ENCODE measurements at places on chromosomes 1 and 21.

- no peak for DNase-seq
Measured at GRCh38 chr21:16028941-16029464, 299.2 kb downstream of the USP25 start.

- no peak for DNase-seq
Measured at GRCh38 chr1:48223366-48224240, 1.1 kb downstream of the SLC5A9 start.

DNA sequence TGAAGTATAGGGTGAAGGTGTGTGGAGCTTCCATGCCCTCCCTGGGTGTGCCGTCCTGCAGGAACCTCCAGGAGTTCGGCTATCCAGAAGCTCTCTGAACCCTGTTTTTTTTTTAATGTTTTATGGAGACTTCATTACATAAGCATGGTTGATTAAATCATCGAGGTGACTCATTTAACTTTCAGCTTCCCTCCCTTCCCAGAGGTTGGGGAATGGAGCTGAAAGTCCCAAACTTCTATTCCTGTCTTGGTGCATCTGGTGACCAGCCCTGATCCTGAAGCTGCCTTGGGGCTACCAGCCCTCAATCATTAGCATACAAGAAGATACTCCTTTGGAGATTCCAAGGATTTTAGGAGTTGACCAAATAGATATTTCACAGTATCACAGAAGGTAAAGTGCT, 9.5 kb downstream of the RRP15 start:
- no peak for DNase-seq

GRCh38 chr1:96210054-96210453, 511.5 kb upstream of the PTBP2 start:
- DNase-seq, result no peak

GRCh38 chr21:16378525-16378924, 648.7 kb downstream of the USP25 start:
- no peak for DNase-seq

DNA sequence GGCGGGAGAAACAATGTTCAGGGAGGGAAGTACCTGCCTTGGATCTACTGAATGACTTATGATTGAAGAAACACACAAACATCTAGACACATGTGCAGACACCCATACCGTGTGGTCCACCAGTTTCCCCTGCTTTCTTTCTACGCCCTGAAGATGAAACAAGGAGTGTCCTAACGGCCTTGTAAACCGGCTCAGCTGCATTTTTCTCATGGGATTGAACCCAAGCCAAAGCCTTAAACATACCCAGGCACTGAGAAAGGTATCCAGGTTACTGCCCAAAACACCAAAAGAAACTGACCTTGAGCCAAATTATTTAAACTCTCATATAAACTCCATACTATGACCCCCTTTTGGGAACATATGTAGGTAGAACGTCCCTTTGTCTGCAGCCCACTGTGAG, 630.0 kb upstream of the RGS18 start:
- DNase-seq, result no peak

- no peak for DNase-seq
Measured at GRCh38 chr1:185318431-185319138, 1.5 kb upstream of the IVNS1ABP start.

DNA sequence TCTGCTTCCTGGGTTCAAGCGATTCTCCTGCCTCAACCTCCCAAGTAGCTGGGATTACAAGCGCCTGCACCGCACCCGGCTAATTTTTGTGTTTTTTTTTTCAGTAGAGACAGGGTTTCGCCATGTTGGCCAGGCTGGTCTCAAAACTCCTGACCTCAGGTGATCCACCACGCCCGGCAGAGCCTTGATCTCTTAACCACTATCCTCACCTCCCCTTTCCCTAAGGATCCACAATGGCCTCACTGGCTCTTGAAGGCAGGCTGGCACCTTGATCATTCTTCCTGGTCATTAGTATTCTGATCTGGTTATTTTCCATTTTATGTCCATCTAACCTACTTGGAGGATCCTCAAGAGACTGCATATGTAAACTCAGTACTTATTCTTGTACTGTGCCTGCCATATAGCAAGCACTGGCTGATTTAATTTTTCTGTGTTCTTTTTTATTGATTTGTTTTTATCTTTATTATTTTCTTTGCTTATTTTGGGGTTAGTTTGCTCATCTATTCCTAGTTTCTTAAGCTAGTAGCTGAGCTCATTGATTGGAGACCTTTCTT, 6.3 kb downstream of the RCC1 start:
- DNase-seq, result no peak

- DNase-seq, result no peak
Measured at GRCh38 chr1:33441088-33441745, 10.3 kb upstream of the PHC2 start.

GRCh38 chr1:27402349-27402754, 9.9 kb downstream of the GPR3 start:
- no peak for DNase-seq

GRCh38 chr1:86018283-86018923, 138.2 kb downstream of the COL24A1 start:
- DNase-seq, result no peak

DNA sequence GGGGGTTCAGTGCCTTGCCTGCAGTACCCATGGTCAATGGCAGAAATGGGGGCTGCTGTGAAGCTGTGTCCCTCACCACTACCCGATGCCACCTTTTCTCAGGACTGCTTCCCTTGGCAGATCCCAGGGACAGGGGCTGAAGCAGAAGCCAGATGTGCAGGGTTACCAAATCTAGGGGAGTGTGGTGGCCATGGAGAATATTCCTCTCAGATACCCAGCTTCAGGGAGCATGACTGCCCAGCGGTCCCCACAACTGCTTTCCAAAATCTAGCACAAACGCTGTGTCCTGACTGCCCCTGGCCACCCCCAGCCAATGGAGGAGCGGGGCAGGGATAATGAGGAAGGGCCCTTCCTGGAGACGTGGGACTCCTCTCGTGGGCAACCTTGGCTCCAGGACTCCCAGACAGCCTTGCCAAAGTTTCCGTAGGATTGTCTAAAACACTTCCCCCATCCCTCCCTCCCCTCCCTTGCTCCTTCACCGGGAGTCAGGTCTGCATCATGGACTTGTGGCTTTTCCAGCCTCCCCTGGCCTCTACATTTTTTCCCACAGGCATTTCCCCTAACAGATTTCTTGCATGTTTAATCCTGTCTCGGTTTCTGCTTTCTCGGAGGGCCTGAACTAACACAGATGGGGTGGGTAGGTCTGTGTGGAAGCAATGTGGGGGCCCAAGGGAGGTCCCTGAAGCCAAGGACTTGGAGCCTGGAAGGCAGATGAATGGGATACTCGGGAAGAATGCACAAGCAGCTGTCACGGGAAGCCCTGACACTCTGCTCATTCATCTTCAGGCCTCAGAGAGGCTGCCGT, 80.5 kb downstream of the OMA1 start:
- DNase-seq, result no peak

DNA sequence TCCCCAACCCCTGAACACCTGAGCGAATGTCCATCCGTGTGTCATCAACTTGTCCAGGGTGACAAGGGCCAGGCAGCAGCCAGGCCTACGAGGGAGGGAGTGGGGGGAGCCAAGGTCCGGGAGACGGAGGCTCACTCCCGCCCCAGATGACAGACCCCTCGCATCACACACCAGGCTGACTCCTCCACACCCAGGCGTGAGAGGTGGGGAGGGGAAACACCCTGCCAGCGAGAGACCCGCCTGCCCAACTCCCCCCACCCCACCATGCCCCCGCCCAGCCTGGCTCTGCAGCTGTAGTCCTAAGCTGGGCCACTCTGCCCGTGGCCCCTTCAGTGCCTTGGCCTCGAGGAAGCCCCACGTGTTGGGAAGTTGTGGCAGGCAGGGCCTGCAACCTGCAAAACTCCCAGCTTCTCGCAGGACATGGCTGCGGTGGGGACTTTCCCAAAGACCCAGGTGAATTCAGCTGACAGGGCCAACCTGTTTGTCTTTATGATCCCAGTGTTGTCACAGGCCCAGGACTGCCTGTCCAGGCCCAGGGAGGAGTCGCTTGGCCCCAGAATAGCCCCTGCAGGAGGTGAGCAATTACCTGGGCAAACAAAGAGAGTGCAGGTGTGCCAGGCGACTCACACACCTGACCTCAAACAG, 62.9 kb downstream of the RIPK4 start:
- no peak for DNase-seq

- no peak for DNase-seq
Measured at GRCh38 chr1:244451539-244451950, at the start of gene ADSS2. TSS of gene ADSS2 (minus strand) at chr1:244451909. CDS start at chr1:244451817, 92 bp downstream.

DNA sequence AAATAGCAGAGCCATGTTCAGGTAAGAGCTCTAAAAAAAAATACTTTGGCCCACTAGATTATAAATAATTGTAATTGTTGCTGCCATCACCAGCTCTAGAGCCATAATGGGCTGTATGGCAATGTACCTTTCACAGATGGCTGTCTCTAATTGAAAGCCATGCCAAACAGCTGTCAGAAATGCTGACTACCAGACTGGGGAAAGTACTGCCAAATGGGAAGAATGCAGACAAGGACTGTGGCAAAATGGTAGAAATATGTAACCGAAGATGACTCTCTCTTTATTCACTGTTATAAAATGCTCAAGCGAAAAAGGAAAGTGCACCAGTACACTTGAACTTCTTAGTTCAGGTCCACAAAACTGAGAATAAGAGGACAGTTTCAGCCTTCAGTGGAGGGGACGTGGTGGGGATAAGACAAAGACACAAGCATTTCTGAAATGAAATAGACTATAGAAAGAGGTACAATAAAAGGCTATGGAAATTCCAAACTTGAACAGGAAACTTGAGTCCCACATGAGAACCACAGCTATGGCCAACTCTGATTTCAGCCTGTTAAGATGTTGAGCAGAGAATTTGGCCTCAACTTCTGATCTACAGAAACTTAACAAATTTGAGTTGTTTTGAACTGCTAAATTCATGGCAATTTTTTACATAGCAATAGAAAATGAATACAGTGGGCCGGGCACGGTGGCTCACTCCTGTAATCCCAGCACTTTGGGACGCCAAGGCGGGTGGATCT, 46.5 kb upstream of the LPGAT1 start:
- no peak for DNase-seq

DNA sequence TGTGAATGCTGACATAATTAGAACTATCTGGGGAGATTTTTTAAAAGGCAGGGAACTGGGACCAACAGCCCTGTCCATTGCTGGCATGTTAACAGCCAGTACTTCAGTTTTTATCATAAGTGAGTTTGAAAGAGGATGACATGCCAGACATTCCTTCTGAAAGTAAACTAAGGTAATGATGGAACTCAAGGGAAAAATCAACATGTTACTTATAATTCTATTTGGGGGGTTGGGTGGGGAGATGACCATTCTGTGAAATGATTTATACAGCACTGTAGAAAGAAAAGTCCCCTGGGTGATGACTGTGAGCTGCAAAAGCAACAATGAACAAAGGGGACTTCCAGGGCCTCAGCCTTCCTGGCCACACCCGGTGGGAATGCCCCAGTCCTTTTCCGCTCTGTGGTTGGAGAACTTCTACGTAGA, 5.4 kb upstream of the LAMC2 start:
- no peak for DNase-seq

DNA sequence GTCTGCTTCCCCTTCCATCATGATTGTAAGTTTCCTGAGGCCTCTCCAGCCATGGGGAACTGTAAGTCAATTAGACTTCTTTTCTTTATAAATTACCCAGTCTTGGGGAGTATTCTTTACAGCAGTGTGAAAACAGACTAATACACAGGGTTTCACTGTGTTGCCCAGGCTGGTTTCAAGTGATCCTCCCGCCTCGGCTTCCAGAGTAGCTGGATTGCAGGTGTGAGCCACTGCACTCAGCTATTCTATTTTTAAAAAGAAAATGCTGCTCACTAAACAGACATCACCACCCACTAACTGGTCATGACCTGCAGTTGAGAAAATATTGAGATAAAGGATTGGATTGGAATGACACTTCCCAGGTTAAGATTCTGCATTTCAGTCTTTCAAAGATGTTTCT, 20.8 kb upstream of the SLC2A7 start:
- no peak for DNase-seq

DNA sequence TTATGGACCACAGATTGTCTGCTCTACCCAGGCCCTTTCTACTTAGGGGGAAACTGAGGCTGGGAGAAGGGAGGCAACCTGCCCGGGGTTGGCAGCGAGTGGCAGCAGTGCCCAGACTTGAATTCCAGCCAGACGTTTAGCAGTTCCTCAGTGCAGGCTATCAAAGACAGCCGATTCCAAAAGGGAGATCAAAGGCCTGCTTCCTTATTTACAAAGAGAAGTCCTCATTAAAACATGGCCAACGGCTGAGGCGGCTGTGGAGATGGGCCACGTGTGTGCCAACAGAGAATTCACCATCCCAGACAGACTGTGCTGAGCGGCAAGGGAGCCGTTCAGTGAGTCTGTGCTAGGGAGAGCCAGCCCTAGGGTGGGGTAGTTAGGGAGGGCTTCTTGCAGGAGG, 27.7 kb downstream of the C1QB start:
- DNase-seq, result no peak

DNA sequence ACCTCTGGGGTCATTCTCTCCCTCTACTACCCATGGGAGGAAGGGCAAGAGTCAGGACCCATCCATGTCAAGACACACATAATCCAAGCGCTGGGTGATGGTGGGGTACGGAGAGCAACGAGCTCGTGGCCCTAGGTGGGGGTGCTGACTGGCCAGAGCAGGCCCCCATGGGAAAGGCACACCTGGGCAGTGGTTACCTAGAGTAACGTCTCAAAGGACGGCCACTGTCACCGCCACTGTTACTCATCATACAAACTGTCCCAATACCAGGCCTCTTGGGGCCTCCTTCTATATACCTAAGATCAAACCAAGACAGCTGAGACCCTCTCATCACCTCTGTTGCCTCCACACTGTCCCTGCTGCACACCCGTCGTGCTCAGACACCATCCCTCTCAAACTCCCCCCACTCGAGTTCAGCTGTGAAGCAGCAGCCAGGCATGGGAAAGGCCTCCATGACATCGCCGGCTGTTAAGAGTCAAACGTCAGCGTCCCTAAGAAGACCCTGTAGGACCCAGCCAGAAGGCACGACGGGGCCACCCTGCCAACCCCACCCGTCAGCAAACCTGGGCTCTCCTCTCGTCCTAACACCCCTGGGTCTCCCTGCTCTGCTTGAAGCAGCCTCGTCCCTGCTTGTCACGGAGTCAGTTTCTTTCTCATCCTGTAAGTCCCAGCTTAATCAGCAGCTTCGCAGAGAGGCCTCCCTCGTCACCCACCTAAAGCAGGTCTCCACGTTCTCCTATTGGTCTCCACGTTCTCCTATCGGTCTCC, 15.3 kb downstream of the NPHP4 start:
- DNase-seq, result no peak

- no peak for DNase-seq
Measured at GRCh38 chr1:208513799-208514198, 269.6 kb upstream of the PLXNA2 start.

GRCh38 chr1:174039027-174039426, 16.9 kb upstream of the RC3H1 start:
- no peak for DNase-seq

DNA sequence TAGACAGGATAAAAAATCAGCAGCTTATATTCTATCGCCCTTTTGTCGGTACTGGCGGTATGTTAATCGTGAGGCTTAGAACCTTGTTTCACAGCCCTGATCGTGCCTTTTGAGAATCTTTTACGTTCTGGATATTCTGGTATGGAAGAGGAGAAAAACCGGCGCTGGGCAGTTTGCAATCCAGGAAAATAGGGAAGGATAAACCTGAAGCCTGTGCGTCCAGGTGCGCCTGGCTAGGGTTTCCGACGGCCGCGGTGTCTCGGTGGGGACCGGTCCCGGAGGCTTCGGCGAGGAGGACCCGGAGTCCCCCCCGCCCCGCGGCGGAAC, 258 bp upstream of the SYPL2 start:
- no peak for DNase-seq

Measured in activated effector memory CD4-positive, alpha-beta T cell treated with Interleukin-2 at 50 U/mL for 16 hours (primary cell).